ENCODE measurements at places on chromosomes 6 and 20.
A peak's percentile ranks its signal among the peaks of the same experiment; 100 is the strongest.

- peak; percentile 45 for DNase-seq
Observed at GRCh38 chr6:56802584-56802983, 152.3 kb upstream of the BEND6 start.

DNA sequence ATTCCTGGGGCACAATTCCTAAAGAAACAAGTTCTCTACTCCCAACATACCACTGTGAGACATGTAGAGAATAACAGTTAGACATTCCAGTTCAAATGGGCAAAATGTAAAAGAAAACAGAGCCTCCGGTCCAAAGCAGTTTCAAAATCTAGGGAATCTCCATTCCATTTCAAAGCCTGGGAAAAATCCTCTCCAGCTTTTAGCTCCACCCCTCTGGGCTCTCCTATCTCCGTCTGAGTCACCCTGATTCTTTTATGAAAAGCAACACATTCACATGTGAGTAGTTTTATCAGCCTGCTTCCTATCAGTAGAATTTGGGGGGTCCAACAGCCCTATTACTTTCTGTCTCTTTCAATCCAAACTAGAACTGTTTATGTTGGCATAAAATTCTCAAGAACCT lies 3.7 kb downstream of the CSNK2A1 start:
- DNase-seq = no peak

DNA sequence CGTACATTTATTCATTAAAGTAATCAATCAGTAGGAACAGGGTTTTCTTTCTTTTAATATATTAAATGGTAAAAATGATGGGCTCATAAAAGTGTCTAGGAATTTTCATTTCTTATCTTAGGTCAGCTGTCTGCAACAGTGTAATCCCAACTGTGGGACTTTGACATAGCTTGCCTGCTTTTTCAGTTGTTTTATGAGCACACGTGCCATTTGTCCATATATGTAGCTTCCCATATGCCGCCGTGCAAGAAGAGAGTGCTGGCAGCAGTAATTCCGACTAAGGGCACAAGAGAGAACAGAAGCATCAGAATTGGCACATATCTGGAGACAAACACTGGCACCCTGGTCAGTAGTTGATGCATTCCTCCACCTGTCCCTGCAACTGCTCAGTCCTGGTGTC lies 20.9 kb upstream of the EEF1E1 start:
- DNase-seq = no peak

GRCh38 chr6:25017932-25018567 lies 82.3 kb upstream of the RIPOR2 start:
- peak; percentile 21 for DNase-seq

DNA sequence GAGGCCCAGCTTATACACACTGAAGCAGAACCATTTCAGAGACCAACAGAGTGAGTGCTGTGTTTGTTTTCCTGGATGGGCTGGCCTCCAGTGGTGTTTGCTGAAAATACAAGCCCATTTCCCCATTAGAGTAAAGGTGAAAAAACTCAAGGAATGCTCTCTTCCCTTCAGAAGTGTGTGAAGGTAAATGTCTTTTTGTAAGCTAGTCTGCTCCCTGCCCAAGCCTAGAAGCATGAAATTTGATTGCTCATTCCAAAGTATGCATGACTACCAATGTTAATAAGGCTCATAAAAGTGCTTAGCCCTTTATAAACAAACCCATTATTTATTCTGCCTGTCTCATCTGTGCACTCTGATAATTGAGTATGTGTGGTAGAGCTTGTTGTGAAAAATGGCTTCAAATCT lies 59.1 kb downstream of the ADGRF1 start:
- DNase-seq = no peak

DNA sequence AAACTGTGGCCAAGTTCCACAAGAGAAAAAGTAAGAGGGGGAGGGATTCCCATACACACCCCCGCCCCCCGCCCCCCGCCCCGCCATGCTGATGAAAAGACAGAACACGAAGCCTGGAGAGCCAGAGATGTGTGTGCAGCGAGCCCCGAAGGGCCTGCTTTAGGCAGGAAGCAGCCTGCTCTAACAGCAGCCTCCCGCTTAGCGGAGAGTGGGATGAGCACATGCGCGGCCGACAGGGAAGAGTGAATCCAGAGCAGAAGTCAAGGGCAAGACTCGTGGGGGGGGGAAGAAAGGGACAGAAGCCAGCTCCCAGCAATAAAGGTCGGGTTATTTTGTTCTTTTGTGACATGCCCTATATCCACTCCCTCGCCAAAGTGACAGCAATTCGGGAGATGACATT lies 67.2 kb upstream of the PTGIS start:
- DNase-seq = no peak

GRCh38 chr6:18269253-18269652 lies 4.9 kb upstream of the DEK start:
- no peak for DNase-seq

- no peak for DNase-seq
Observed at GRCh38 chr6:155008625-155009024, 13.5 kb downstream of the TIAM2 start.

GRCh38 chr6:81067057-81067456 lies 685.4 kb downstream of the TENT5A start:
- no peak for DNase-seq

DNA sequence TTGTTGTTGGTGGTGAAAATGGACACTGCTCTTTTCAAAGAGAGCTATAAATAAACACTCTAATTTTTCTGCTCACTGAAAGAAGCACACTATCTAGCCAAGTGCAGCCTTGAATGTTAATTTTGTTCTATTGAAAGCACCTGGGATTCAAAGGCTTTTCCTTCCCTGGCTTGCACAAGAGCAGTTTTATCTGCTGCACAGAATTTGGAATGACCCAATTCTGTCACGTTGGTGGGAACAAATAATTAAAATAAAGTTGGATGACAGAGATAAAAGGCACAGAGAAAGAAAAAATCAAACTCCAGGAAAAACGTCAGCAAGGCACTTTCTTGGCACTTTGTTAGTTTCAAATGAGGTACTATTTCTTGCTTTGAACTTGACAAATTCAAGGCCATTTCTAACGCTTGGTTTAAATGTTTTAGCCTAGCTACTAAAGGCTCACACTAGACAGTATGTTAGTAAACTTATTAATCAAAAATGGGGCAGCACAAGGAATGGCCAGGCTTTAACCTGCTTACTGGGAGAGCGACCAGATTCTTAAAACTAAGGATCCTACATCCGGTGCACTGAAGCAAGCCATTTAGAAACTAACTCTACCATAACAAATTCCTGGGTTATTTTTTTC lies 145.5 kb upstream of the ARG1 start:
- DNase-seq = no peak

- DNase-seq = no peak
Observed at GRCh38 chr6:157570104-157570503, 189.1 kb downstream of the ZDHHC14 start.

GRCh38 chr6:134546962-134547645 lies 229.2 kb upstream of the SGK1 start:
- DNase-seq = no peak

DNA sequence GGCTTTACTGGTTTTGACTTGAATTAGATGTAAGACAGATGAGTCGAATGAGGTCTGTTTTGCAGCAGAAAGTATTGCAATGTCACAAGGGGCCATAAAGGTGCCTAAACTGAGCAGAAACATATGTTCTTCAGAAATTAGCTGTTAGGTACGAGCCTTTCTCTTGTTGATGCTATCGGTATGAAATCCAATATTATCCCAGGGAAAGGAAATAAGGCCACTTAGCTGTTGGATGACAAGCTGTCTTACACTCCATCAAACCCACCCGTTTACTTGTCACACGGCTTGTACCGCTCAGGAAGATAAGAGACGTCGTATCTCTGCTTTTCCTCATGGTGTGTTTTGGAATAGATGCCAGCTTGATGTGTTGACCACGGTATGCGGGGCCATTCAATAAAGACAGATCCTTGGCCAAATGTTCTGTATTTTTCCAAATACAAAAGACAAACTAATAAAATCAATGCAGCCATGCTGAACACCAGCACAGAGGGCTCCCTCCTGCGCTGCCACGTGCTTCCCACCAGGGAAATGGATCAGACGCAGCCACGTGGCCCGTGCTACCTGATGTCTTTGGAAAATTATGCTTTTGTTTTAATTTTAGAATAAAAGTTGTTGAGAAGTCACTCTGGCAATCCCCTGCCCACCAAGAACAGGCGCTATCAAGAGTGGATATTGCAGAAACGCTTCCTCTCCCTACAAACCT lies 255.9 kb upstream of the SULF2 start:
- DNase-seq = peak; percentile 92

GRCh38 chr6:35043381-35044130 lies 97.6 kb downstream of the TCP11 start:
- DNase-seq = no peak

DNA sequence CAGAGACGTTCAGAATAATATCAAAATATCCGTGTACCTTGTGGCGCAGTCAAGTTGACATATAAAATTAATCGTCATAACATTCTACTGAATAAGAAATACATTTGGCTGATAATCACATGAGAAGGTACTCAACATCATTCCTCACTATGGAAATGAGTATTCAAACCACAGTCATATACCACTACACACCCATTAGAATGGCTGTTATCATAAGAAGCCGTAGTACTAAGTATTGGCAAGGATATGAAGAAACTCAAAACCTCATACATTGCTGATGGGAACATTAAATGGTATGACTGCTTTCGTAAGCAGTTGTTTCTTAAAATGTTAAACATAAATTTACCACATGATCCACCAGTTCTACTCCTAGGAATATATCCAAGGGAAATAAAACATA lies 244.7 kb downstream of the CDKAL1 start:
- no peak for DNase-seq

DNA sequence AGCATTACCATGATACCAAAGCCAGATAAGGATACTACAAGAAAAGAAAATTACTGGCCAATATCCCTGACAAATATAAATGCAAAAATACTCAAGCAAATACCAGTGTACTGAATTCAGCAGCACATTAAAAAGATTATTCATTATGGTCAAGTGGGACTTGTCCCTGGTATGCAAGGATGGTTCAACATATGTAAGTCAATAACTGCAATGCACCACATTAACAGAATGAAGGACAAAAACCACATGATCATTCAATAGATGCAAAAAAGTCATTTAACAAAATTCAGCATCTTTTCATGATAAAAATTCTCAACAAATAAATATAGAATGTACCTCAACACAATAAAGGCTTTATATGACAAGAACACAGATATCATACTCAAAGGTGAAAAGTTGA lies 9.1 kb upstream of the DEFB125 start:
- no peak for DNase-seq

DNA sequence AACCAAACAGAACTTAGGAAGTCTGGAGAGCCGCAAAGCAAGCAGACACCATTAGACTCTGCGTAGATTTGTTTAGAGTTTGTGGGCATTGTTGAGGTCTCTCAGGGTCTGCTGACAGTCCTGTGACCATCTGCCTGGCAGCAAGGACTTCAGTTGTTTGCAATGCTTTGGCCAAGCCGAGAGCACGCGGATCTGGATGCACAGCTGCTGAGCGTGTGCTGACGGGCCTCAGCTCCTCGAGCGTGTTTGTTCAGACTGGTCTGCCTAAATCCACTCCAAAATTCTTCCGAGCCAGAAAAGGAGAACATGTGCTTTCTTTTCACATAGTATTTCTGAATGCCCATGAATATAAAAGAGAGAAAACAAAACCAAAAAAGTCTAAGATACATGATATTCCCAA lies 159.0 kb downstream of the ZNF217 start:
- peak; percentile 13 for DNase-seq

GRCh38 chr6:170289180-170289931 lies 1.5 kb downstream of the DLL1 start:
- peak; percentile 51 for DNase-seq

DNA sequence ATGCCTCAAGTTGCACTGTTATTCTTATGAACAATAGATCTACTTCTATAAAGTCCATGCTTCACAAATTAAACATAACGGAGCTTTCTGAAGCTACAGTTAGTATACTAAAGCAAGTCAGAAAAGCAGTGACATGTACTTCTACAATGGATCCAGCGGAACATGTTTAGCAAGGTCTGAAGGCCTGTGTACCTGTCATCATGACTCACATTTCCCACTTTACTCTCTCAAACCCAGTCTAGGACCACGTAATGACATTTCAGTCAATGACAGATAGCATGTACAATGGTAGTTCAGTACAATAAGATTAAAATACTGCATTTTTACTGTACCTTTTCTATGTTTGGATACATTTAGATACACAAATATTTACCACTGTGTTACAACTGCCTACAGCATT lies 132.1 kb downstream of the MMS22L start:
- DNase-seq = no peak

- peak; percentile 12 for DNase-seq
Observed at GRCh38 chr6:92114091-92114675, 1305.2 kb downstream of the EPHA7 start.

DNA sequence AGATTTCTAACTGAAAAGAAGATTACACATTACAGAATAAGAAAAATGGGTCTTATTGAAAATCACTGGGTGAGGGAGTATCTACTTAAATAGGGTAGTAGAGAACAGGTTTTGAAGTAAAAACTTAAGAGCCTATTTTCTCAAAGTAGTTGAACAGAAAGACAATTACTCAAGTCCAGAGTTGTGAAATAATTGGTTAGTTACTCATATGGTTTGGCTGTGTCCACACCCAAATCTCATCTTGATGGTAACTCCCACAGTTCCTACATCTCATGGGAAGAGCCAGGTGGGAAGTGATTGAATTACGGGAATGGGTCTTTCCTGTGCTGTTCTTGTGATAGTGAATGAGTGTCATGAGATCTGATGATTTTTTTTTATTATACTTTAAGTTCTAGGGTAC lies 1035.3 kb upstream of the GJE1 start:
- no peak for DNase-seq

GRCh38 chr6:12865671-12866181 lies 149.2 kb downstream of the PHACTR1 start:
- DNase-seq = no peak

DNA sequence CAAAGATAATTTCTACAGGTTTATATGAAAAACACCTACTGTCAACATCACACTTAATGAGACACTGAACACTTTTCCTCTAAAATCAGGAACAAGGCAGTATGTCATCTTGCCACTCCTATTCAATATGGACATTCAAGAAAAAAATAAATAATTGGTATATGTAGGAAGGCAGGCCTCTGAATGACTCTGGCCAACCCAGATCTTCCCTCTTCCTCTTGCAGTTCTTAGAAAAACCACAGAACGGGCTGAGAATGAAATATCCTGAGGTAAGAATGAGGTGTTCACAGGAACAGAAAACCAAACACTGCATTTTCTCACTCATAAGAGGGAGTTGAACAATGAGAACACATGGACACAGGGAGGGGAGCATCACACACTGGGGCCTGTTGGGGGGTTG lies 1207.2 kb upstream of the CITED2 start:
- DNase-seq = no peak

DNA sequence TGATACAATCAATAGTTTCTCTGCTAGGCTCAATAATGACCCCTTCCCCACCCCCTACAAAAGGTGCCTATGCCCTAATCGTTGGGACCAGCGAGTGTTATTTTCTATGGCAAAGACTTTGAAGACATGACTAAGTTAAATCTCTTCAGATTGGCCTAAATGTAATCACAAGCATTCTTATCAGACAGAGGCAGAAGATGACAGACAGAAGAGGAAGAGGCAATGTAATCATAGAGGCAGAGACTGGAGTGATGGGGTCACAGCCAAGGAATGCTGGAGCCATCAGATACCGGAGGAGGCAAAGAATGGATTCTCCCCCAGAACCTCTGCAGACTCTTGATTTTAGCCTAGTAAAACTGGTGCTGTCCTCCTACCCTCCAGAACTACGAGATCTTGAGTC lies 159.3 kb downstream of the EDN1 start:
- no peak for DNase-seq

Measured in NCI-H1092 treated with DMSO at 0.1 percent for 48 hours (cell line).